Stimulated activated CD4-positive, alpha-beta T cell treated with anti-CD3 and anti-CD28 coated beads, Interleukin-1b, Interleukin-23, amount 100 ng/mL, for 4 hours (primary cell): ENCODE measurements at places on chromosomes 7 and 10.

DNA sequence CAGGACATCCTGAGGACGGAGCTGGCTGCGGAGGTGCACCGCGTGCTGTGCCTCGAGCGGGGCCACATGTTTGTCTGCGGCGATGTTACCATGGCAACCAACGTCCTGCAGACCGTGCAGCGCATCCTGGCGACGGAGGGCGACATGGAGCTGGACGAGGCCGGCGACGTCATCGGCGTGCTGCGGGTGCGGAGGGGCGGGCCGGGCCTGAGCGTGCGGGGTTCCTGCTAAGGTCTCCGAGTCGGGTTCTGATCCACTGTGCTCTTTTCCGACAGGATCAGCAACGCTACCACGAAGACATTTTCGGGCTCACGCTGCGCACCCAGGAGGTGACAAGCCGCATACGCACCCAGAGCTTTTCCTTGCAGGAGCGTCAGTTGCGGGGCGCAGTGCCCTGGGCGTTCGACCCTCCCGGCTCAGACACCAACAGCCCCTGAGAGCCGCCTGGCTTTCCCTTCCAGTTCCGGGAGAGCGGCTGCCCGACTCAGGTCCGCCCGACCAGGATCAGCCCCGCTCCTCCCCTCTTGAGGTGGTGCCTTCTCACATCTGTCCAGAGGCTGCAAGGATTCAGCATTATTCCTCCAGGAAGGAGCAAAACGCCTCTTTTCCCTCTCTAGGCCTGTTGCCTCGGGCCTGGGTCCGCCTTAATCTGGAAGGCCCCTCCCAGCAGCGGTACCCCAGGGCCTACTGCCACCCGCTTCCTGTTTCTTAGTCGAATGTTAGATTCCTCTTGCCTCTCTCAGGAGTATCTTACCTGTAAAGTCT lies 10.4 kb downstream of the ATG9B start:
- peak; percentile 67 for DNase-seq

DNA sequence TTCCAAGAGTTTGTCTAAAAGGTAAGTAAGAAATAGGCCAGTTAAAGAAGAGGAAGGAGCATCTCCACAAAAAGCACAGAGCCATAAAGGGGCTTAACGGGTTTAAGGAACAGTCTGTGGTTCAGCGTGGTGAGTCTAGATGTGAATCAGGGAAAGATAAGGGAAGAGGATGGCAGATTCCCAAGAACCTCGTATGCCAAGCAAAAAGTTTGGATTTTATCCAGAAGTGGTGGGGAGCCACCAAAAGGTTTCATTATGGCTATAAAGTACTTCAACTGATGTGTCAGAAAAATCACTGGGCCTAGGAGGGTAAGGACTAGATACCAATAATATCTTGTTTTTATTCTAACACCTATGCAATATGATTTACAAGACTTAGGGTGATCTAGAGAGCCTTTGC lies 161.9 kb upstream of the PTER start:
- no peak for DNase-seq

DNA sequence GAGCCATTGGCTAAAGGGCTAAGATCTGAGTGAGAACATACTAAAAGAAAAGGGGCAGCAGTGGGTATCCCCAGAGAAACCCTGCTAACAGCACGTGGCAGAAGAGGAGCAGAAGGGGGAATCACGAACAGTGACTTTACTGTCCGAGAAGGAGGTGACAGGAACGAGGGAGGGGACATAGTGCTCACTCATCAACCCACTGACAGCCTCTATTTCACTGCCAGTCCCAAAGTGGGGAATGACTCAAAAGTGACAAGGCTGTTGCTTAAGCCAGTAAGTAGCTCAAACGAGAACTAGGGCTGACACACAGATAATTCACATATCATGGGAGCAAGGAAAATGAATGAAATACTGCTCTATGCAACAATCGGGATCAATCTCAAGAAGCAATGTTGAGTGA lies 92.7 kb downstream of the RSU1 start:
- no peak for DNase-seq

DNA sequence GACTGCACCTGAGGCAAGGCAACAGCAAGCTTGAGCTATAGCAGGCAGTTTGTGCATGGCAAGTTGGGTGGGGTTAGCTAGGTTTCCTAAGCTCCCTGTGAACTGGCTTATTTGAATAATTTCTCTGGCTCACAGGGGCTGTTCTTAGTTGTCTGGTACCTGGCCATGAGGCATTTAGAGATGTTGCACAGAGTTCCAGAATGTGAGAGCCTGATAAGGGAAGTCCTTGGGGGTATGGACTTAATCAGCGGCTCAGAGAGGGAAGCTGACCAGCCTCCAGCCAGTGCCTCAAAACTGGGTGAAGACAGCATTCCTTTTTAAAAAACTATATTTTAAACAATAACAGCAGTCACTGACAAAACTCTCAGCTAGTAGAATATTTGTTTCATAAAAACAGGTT lies 307.4 kb downstream of the FZD1 start:
- DNase-seq, result no peak

DNA sequence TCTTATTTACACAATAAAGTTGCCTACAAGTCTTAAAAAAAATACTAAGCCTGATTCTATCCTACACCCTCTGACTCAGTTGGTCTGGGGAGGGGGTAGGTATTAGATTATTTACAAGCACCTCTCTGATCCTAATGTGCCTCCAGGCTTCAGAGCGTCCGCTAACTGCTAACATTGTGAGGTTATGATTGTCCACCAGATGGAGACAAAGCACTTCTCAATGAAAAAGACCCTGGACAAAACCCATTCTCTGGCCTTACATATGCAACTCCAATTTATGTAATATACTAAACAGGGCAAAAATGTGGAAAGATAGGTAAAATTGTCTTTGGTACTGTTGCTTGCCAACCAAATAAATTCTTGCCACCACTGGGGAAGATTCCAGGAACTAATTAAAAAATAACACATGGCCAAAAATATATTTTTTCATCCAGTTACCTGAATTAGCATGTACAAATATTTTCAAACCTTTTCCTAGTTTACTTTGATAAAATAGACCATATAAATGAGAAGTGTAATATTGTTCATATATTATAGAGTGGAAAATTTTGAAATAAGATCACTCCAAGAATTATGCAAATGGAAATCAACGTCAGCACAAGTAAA lies 92.4 kb downstream of the KIF20B start:
- DNase-seq, result peak; percentile 31

DNA sequence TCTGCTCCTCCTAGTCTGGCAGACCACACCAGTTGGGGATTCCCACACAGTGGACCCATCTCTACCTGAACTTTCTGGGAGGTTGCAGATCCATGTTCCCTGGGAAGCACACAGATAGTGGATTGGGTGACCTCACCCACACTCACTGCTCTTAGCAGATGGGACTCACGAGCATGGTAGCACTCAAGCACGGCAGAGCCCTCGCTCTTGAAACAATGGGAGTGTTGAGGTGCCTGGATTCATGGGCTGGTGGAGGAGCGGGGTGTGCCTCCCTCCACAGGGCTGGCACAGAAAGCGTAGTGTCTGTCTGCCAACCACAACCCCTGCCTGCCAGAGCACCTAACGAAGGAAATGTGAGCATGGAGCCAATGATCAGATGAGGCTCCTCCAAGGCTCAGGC lies 568.0 kb downstream of the POM121L12 start:
- DNase-seq, result no peak

GRCh38 chr10:105540381-105540780 lies 899.3 kb downstream of the SORCS3 start:
- no peak for DNase-seq
